Activated CD4-positive, alpha-beta memory T cell treated with anti-CD3 and anti-CD28 coated beads for 36 hours (primary cell): ENCODE measurements at places on chromosomes 5 and 9. TPM values are rescaled to one million over a fixed set of nuclear protein-coding genes. Genes with fewer than 3 reads are reported as not detected.
A peak's percentile ranks its signal among the peaks of the same experiment; 100 is the strongest.

DNA sequence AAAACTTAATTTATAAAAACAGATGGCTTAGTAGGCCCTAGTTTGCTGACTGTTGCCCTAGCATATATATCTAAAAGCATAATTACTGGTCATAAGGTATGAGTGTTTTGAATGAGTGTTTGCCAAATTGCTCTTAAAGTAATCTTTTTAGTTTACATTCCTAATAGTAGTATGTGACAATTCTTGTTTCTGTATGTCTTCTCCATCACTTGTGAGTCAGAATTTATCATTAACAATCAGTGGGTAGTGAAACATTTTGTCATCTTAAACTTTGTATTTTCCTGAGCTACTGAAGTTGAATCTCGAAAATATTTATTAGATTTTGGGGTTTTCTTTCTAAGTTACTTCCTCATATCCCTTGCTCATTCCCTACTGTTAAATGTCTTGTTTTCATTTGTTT, 49.6 kb downstream of the APC start:
- DNase-seq, result no peak

- DNase-seq, result no peak
Observed at GRCh38 chr5:74679966-74680365, 5.1 kb upstream of the HEXB start.

- no peak for DNase-seq
Observed at GRCh38 chr5:180283026-180283615, 8.8 kb downstream of the MAPK9 start.

DNA sequence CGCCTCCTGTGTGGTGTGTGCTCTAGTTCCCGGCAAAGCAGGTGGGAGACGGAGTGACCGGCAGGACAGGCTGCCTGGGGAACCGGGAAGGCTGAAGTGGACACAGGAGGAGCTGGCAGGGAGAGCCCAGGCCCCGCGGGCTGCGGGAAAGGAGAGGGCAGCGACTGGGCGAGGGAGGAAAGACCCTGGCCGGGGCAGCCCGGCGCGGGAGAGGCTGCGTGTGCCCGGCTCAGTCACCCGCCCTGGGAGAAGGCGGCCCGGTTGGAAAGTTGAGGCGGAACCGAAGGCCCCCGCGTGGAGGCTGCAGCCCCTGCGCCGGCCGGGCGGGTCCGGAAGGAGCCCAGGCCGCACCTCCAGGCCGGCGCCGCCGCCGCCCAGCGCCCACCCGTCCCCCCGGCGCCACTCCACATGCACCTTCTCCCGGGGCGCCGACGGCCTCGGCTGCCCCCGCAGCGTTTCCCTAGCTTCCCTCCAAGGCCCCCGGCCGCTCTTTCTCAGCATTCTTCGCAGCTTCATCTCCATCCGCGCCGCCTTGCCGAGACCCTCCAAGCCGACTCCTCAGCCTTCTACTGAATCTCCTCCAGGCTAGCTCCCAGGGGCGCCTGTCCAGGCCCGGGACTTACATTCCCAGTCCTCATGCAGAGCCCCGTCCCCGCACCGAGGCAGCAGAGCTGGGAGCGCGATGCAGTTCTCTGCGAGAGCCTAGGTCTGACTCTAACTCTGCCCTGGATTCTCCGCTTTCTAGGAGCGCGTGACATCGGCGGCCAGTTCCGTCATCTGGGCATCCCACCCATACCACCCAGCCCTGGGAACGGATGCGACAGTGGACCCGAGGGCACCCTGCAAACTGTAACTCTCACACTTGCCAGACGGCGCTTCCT, 152.0 kb downstream of the ERCC6L2 start:
- DNase-seq, result peak; percentile 32

Gene CENPH
- total RNA-seq, result 80.7 TPM
